Cortex of kidney (tissue), 1 donor: ENCODE measurements at places on chromosomes 12 and 14.

DNA sequence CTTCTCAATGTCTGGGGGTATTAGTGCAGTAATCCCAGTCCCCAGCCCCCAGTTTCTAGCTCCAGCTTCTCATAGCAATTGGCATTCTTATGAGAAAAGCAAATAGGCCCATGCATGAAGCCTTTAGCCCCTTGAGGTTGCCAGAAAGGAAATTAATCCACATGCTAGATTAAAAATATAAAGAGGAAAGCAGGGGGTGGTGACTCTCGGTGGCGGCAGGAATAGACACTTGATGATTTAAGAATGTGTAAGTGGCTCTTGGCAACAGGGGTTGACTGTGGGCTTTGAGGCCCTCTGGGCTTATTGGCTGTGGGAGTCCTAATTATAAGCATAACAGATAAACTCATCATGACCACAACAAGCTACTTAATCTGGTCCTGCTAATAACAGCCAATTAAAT lies 1367.3 kb upstream of the FLRT2 start:
- DNase-seq, result no peak

- DNase-seq, result no peak
These were observed 1317.6 kb downstream of the TMEM121 start for GRCh38 chr14:106843951-106844483.

DNA sequence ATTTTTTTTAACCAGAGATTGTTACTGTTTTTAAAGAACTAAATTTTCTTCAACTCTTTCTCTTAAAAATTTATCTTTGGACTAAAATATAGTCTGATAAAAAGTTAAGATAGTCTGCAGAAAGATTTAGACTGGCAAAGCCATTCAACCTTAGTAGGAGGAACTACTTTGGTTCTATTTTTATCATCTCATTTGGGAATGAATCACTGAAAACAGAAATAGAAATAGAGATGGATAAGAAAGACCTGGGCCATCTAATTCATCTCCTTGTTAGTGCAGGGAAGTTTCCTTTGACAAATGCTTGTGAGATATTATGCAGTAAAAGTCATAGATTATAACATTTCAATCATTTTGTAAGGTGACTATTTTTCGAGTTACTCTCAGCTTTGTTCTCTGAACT lies 263.2 kb upstream of the NPAS3 start:
- no peak for DNase-seq

DNA sequence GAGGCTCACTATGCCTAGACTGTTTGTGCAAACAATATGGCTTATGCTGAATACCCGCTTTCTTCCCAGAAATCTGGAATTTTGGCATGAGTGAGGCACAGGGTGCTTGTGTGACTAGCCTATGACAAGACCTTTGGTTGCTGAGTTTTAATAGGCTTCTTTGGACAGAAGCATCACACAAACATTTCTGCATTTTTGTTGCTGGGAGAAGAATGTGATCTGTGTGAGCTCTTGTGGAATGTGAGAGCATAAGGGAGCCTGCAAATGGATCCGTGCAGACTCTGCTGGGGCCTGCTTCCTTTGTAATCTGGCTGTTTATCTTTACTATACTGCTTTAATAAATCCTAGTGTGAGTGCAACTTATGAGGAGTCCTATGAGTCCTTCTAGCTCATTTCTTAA lies 83.0 kb upstream of the ZDHHC17 start:
- no peak for DNase-seq

DNA sequence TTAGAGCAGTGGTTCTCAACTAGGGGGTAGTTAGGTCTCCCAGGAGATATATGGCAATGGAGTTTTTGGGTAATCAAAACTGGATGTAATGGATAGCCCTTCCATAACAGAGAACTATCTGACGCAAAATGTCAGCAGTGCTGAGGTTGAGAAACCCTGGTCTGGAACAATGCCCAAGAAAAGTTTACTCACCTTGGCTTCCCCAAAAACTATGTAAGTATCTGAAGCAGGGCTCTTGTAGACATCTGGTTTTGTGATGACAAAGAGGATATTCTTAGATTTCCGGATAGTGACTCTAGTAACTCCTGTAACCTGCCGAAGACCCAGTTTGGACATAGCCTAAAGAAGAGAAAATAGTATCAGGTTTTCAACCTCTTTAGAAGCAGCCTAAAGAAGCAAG lies 11.8 kb downstream of the NACA start:
- no peak for DNase-seq

- DNase-seq, result no peak
These were observed 92.6 kb downstream of the RPS29 start for GRCh38 chr14:49493557-49493956.

DNA sequence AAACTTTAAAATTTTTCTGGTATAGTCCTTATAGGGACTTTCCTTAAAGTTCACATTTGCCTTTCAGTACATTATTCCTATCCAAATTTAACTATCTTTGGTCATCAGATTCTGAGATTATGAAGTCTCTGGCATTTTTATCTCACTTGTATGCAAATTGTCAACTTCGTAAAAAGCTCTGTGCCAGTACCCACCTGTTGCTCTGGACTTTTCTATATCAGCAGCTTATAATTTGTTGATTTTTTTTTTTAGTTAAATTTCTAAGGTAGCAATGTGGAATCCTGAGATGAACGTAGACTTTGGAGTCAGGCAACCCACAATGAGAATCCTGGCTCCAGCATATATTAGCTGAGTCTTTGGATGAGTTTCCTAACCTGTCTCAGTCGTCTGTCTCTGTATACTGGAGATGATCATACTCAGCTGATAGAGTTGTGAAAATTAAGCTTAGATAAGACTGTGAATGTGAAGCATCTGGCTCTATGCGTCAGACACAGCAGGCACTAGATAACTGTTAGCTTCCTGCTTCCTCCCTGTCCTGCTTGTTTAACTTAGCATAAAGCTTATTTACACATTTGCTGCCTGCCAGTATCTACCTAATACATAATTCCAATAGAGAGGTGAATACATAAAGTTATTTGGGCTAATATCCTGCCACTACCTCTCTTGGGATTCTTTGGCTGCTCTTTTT lies 59.8 kb downstream of the MARK3 start:
- no peak for DNase-seq

GRCh38 chr14:32572867-32573150 lies 243.7 kb downstream of the AKAP6 start:
- DNase-seq, result no peak

- no peak for DNase-seq
These were observed 5.1 kb upstream of the NUMB start for GRCh38 chr14:73463411-73463810.

- no peak for DNase-seq
These were observed 1.0 kb upstream of the SAMD4A start for GRCh38 chr14:54565785-54566409.

DNA sequence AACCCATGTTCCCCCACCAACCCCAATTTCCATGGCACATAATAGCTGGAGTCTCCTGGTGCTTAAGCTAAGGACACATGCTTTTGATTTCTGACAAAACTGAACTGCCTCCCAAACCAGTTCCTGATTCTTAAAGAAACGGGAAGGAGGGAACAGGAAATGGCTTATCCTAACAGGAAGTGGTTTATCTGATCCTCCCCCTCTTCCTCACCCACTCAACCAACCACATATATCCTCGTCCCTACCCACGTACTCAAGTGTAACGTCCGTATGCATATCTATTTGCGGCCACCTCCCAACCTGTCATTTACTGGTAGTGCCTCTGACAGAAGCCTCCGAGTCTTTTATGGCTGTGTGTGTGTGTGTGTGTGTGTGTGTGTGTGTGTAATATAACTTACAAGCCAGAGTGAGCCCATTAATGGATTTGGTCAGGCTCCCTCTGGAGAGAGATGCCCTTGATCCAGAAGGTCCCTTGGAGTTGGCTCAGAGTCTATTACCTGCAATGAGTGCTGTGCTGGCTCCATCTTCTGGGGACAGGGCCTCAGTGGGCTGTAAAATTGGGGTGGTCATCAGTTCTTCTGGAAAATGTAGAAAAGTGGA lies 7.7 kb downstream of the DAZAP2 start:
- DNase-seq, result no peak

DNA sequence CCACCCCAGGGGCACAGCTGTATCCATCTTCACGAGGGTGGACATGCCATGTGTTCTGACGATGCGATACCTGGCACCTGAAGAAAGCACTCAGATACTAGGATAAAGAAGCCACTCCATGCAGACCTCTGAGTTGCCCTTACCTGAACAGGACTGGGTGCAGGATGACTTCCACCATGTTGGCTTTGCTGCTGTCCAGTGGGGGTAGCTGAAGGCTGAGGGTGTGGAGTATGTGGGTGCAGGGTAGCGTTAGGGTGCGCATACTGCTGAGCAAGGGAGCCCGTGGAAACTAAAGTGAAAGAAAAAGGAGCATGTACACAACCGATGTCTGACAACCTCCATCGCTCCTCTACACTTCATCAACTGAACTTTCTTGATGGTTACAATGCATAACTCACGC lies 51.3 kb downstream of the SH2B3 start:
- no peak for DNase-seq

DNA sequence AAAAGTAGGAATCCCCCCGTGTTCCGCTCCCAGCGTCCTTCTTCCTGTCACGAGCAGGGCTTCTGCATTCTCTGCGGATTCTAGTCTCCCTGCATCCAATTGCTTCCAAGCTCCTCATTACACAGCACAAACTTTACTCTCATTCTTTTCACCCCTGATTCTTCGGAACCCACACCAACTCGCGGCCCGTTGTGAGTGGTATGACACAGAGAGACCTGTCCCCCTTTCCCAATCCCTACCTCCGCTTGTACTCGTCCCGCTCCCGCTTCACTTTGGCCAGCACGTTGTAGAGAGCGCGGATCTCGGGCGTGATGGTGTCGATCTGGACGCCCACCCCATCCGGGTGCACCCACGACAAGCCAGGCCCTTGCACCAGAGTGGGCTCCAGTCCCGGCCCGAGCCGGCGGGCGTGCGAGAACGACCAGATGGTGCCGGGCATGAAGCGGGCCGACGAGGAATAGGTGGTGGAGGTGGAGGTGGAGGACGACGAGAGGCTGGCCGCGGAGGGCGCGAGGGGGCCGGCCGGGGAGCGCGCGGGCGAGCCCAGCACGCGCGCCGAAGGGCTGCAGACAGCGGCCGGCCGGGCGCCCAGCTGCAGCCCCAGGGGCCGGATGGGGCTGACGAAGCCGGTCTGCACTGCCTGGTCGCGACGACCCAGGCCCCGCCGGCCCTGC lies 687 bp downstream of the IFFO1 start:
- DNase-seq, result no peak

GRCh38 chr12:2998789-2999264 lies 39.6 kb downstream of the TEAD4 start:
- no peak for DNase-seq

DNA sequence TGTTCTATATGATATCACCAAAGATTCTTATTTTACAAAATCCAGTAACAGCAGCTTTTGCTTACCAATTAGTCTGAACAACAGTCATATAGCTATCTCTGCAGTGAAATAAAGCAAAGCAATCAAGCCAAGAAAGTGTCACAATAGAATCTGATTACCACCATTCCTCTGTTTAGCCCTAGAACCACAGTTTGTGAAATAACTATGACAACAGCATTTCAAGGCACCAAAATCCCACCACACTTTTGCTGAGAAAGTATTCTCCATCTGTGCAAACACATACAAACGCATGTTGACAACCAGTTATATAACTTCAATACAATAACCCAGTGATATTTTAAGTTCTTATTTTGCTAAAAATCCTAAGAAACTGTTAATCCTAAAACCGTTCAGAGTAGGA lies 7.4 kb downstream of the PPP1R13B start:
- DNase-seq, result no peak

- DNase-seq, result no peak
These were observed 60.7 kb downstream of the GALNT8 start for GRCh38 chr12:4780641-4781611.

DNA sequence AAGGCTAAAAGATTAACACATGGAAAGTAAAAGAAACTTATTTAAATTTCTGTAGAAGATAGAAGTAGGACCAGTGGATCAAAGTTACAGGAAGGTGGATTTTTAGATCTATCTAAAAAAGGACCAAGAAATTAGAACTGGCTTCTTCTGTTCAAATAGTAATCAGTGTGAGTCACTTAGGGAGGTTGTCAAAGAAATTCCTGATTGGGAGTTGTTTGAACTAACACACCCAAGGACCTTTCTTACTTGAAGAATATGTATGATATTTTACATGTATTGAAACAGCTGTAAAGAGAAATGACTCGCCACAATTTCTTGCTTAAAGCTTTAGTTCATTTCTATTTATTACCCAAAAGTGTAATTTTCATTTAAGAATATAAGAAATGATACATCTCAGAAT lies 256.9 kb downstream of the RAD51B start:
- no peak for DNase-seq

- DNase-seq, result no peak
These were observed 105.4 kb upstream of the MED13L start for GRCh38 chr12:116382686-116383530.

- DNase-seq, result no peak
These were observed 572 bp upstream of the RASSF8 start for GRCh38 chr12:25957793-25958427.

- no peak for DNase-seq
These were observed 406 bp downstream of the PARP2 start for GRCh38 chr14:20343862-20344220.

- DNase-seq, result no peak
These were observed 107.3 kb downstream of the CACNA1C start for GRCh38 chr12:2160043-2160442.

DNA sequence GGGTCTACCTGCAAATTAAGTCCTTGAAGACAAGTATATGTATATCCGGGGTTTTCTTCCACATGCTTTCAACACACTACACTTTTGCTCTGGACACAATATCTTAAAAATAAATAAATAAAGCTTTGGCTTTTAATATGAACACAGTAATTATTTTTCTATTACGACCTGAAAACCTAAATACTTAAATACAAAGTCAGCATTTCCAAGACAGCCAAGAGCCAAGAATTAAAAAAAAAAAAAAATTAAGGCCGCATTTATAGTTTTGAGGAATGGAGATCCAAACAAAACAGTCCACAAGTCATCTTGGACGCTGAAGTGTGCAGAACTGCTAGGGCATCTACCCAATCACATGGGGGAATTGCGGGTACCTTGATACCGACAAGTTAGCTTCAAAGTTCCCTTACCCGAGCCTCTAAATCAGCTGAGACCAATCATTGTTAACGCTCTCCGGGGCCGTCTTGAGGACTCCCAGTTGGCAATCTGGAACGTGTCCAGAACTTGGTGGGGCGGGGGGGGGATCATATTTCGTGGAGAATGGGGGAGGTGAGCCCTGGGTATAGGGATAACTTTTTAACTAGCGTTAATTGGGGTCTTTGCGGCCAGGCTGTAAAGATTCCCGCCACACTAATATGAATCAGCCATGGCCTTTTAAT lies 731 bp upstream of the PCNX4 start:
- DNase-seq, result no peak

DNA sequence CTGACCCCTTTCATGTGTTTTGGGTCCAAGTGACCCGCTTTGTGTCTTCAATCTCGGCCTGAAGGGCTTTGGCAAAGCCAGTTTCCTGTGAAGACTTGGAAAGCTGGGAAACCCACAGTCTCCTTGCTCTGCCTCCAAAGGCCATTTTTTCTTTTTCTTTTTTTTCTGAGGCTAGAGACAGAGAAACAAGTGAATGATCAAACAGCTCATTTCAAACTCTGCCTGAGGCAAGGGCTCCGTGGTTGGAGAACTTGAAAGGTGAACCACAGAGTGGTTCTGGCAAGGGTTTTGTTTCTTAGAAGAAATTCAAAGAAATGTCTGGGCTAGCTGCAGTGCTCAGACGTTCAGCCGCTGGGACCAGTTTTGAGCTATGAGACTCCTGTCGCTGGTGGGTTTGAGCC lies 62.7 kb downstream of the ERH start:
- no peak for DNase-seq
